HT-29 (cell line): ENCODE measurements at places on chromosomes 11 and 22. TPM values are rescaled to one million over a fixed set of nuclear protein-coding genes. Genes with fewer than 3 reads are reported as not detected.

- DNase-seq: no peak
Measured at GRCh38 chr11:117822074-117823033, 2.2 kb downstream of the FXYD2 start.

- no peak for DNase-seq
Measured at GRCh38 chr11:107860688-107861087, 2.1 kb upstream of the SLC35F2 start.

- DNase-seq: no peak
Measured at GRCh38 chr11:45663486-45664375, 1.7 kb downstream of the CHST1 start.

GRCh38 chr11:119974467-119974866 is 163.4 kb downstream of the TRIM29 start:
- DNase-seq: no peak

DNA sequence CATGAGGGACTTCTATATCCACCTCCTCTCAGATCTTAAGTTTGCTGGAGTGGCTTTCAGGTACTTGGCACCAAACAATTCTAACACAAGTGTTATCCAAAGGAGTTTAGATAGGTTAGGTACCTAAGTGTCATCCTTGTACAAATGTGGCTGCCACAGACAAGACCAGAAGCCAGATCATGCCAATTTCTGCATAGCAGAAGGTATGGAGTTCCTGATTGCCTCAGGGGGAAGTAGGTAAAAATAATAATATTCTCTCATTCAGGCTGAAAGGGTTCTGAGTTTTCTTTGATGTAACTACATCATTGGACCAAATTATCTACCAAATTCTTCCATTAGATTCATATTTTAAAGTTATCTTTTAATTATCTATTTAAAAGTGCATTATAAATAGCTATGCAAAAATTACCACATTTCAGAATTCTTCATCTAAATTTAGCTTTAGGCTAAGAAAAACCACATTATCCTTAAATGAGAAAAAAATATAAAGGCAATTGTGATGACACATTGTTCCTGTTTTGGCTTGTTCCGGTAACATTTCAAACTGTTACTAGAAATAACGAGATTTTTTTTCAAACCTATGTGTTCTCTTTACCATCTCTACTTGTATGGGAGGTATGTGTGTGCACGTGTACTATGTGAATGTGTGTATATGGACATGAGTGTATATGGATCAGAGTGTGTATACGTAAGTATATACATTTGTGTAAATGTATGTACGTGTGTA is 66.2 kb upstream of the POU2AF2 start:
- no peak for DNase-seq

- no peak for DNase-seq
Measured at GRCh38 chr22:49146511-49146910, 681.2 kb downstream of the BRD1 start.

DNA sequence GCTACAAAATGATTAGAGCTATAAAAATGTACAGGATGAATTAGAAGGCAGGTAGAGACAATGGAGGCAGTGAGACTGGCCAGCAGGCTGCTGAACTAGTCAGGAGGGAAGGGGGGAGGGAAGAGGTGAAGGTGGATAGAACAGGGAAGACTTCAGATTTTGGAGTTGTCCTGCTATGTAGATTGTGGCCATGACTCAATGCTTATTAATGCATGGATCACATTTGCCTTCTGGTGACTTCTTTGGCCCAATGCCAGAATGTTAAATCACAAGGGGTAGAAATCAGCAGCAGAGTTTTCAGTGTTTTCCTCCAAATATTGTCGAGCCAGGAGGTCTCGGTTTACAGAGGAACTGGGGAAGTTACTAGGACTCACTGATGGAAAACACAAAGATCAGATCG is 346.6 kb downstream of the AASDHPPT start:
- no peak for DNase-seq

The MAP6 gene
- not detected in 2 replicates for total RNA-seq

GRCh38 chr11:81070948-81071347 is 1630.1 kb upstream of the TENM4 start:
- peak; percentile 48 for DNase-seq

GRCh38 chr11:131041331-131042040 is 125.2 kb upstream of the SNX19 start:
- no peak for DNase-seq

The SNX32 gene
- total RNA-seq: not detected in 2 replicates

DNA sequence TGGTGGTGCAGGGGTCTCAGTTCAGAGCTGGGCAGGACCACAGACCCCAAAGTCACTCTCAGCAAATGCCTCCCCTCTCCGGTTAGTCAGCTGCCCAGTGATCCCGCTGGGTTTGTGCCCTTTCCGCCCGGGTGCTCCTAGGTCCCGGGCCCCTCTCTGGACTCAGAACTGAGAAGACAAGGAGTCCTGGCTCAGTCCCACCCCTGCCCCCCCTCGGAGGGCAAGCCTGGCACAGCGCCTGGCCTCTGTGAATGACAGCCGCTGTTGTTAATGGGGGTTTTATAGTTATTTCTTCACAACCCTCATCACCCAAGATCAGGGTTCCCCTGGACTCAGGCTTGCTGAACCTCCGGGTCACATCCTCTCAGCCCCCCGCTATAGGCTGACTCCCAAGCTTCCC is 47.6 kb downstream of the ELFN2 start:
- DNase-seq: no peak

The GLYATL1 gene
- total RNA-seq: not detected in 2 replicates

The NFAM1 gene
- total RNA-seq: not detected in 2 replicates

The MYOD1 gene
- not detected in 2 replicates for total RNA-seq

GRCh38 chr11:44034639-44035038 is 13.1 kb upstream of the ACCSL start:
- DNase-seq: no peak

The SYCE3 gene
- not detected in 2 replicates for total RNA-seq

The MPPED2 gene
- total RNA-seq: not detected in 2 replicates

The POU2F3 gene
- 0.28 and 0.86 TPM in 2 replicates for total RNA-seq

- no peak for DNase-seq
Measured at GRCh38 chr11:29093416-29094120, 923.3 kb downstream of the KCNA4 start.

The INS gene
- not detected in 2 replicates for total RNA-seq

- peak; percentile 91 for DNase-seq
Measured at GRCh38 chr11:8963569-8964323, 496 bp downstream of the TMEM9B start.

GRCh38 chr11:1563697-1564534 is 8.2 kb downstream of the DUSP8 start:
- DNase-seq: no peak
